ENCODE measurements at places on chromosomes 3 and 15.

GRCh38 chr15:51234176-51234927, 104.0 kb downstream of the CYP19A1 start:
- no peak for DNase-seq

GRCh38 chr3:94460931-94461330, 398.1 kb downstream of the NSUN3 start:
- no peak for DNase-seq

DNA sequence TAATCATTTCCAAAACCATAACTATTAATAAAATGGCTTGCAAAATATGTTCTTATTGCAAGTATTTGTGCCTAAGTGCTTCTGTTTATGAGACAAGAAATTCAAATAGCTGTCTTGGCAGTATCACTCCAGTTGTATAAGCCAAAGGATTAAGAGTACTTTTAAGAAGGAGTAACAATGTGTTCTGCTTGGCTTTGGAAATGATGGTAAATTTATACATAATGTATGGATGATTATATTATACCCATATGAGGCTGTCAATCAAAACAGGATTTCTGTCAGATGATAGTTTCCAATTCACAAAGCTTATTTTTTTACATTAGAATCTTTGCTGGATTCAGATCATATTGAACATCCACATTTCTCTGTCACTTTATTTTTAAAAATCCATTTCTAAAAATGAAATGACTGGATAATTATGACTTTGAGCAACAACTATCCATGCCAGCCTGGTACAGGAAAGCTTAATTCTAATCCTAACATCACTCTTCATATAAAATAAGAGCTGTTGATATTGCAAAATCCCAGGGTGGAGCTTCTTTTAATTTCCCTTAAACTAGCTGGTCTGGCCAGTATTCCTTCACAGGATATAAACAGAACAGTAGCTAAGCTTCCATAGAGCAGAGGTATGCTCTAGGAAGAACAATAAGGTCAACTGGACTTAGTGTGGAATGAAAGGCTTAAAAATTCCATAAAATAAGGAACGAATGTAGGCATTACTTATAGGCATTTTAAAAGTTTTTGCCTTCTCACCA, 30.0 kb upstream of the ZNF280D start:
- no peak for DNase-seq

GRCh38 chr3:155492841-155493240, 199.4 kb upstream of the STRIT1 start:
- DNase-seq, result no peak

GRCh38 chr15:85718271-85718971, 76.3 kb downstream of the KLHL25 start:
- DNase-seq, result no peak

DNA sequence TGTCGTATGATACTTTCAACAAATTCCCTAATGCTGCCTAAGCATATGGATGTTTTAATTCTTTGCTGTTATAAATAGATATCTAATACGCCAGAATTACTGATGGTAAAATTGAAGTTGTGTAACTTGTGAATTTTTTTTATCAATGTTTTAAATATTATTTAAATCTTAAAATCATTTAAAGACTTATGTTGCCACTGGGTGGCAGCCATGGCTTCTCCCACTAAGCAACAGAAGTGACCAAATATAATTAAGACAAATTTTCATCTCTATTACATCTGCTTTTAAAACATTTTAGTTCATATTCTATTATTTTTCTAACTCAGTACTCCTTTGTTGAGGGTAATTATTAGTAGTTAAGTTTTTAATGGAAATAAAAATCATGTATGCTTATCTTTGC, 8.1 kb upstream of the IL20RB start:
- no peak for DNase-seq

DNA sequence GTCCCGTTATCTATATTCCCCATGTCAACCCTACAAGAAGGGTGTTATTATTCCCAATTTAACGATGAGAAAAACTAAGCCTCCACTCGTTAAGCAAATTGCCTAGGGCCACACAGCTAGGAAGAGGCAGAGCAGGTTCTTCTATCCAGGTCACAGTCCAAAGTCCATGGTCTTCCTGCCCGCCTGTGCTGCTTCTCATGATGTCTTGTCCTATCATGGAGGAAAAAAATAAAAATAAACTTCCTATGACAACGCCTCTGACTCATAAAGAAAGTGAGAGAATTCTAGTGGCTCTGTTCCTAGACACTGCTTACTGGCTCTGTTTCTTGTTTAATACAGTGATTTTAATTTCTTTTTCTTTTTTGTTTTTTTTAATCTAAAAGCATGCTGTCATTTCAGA, 9.7 kb downstream of the COL8A1 start:
- no peak for DNase-seq

- no peak for DNase-seq
Measured at GRCh38 chr3:124295362-124295761, 303.4 kb upstream of the ROPN1 start.

- no peak for DNase-seq
Measured at GRCh38 chr3:58514405-58514804, 22.5 kb downstream of the KCTD6 start.

GRCh38 chr3:88996691-88997090, 110.7 kb upstream of the EPHA3 start:
- no peak for DNase-seq

DNA sequence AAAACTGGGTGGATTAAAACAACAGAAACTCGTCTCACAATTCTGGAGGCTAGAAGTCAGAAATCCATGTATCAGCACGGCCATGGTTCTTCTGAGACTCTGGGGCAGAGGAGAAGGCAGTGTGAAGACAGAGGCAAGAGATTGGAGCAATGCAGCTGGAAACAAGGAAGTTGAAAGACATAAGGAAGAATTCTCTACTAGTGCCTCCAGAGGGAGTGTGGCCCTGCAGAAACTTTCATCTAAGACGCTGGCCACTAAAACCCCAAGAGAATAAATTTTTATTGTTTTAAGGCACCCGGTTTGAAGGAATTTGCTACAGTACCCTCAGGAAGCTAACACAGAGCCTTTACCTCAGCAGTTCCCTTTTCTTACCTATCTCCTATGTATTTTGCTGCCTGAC, 1012.2 kb upstream of the CADM2 start:
- DNase-seq, result no peak

DNA sequence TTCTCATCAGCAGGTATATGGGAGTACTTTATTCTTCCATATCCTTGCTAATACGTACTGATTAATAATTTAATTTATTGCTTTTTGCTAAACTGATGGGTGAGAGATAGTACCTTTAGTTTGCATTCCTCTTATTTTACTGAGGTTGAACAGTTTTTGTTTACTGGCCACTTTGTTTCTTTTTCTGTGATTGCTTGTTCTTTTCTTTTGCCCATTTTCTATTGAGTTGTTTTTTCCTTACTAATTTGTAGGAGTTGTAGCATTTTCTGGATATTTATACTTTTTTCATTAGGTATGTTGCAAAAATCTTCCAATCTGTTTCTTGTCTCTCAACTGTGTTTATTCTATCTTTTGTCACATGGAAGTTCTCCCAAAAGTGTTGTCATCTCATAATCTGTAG, 4.8 kb downstream of the PDCD6IP start:
- no peak for DNase-seq

GRCh38 chr3:100710261-100710968, 1.1 kb downstream of the TFG start:
- peak; percentile 36 for DNase-seq

DNA sequence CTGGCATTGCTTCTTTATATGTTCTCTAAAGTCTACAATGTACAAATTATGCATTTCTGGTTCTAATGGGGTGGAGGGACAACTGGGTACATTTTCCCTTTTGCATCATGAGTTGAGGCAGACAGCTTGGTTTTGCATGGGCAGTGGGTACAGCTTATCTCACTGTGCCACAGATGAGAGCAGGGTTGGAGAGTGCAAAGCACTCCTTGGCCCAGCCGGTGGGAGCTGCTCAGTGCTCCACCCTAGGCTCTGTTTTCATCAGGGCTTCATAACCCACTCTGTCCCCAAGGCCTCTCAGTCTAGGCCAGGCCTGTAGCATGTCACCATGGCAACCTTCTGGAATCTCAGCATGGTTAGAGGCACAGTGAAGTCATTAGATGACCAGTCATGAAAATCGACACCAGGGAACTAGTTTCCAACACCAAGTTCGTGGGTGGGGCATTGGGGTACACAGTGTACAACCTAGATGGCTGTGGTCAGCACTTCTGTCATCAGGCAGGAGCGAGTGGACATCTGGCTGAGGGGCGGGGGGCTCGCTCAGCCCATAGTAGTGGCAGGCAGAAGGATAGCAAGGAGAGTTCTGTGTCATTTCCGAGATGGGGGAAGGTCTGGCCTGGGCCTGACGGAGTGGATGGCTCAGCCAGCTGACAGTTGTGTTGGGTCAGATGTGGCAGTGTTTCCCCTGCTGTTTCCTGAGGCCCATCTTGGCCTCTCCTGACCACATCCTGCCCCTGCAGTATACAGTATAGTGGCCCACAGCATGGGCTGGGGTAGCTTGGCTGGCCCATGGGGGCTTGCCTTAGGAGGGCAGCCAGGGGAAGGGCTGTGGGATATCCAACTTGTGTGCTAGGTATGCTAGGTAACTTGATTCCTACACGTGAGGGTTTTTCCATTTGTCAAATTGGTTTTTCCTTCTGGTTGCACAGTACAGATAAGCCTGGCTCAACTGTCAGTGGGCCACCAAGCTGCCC, 75.7 kb upstream of the PRR23C start:
- DNase-seq, result no peak

GRCh38 chr3:128788268-128788869, 62.4 kb downstream of the RAB7A start:
- DNase-seq, result no peak

- DNase-seq, result no peak
Measured at GRCh38 chr3:52119099-52119498, 35.1 kb downstream of the POC1A start.

DNA sequence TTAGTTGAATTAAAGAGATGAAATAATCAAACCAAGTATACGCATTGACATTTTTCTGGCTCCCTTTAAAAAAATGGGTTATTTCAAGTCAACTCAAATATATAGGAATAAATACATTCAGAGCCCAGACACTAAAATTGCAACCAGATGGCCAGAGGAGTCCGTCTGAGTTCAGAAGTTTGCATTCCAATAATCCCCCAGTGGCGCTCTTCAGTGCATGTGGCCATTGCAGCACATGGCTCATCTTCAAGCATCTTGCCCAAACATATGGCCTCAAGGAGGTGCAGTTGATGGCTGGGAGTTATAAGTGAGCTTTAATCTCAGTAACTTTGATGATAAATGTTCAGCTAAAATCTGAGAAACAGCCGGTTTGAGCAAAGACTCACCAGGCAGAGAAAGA, 295.8 kb upstream of the LRRN1 start:
- DNase-seq, result no peak

DNA sequence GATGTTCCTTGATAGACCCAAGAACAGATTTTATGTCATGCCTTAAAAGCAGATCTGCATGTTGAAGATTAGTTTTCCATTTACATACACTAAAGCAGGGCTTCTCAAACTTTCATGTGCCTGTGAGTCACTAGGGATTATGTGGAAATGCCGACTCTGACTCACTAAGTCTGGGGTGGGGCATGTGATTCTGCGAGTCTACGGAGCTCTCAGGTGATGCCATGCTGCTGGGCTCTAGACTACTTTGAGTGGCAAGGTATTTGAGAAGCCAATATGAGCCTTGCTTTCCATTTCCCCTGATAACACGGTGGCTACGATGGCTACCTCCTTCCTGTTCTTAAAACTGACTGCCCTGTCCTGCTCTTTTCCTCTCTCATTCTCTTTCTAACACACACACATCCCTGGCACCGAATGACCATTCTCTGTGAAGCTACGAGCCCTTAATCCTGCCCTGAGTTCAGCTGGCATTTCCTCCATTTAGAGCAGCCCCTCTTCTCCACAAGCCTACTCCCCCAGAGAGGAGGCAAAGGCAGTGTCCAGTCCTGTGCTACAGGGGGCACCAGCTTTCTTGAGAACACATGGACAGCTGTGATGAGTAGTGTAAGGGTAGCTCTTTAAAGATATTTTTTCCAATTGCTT, 39.7 kb upstream of the PYGO1 start:
- no peak for DNase-seq

GRCh38 chr3:111851511-111851954, 7.5 kb upstream of the PHLDB2 start:
- DNase-seq, result no peak

- no peak for DNase-seq
Measured at GRCh38 chr3:106699122-106699521, 678.1 kb upstream of the CCDC54 start.

GRCh38 chr3:36381311-36381956, 1.1 kb downstream of the STAC start:
- DNase-seq, result no peak

GRCh38 chr3:140323561-140323960, 354.3 kb upstream of the TRIM42 start:
- DNase-seq, result no peak

DNA sequence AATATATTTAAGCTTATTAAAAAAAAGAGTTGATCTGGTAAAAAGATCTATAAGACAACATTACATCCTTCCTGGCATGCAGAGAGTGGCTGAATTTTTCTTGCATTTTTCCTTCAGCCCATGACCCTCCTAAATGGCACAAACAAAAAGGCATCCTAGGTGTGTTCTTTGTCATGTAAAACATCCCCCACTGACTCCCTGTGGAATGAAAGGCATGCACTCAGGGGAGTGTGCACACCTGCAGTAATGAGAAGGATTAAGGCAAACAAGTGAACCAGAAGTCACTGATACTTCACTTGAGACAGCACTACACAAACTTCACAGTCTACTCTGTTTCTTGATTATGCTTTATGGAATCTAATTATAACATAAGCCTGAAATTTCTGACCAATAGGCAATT, 195.0 kb downstream of the RBMS3 start:
- DNase-seq, result no peak

DNA sequence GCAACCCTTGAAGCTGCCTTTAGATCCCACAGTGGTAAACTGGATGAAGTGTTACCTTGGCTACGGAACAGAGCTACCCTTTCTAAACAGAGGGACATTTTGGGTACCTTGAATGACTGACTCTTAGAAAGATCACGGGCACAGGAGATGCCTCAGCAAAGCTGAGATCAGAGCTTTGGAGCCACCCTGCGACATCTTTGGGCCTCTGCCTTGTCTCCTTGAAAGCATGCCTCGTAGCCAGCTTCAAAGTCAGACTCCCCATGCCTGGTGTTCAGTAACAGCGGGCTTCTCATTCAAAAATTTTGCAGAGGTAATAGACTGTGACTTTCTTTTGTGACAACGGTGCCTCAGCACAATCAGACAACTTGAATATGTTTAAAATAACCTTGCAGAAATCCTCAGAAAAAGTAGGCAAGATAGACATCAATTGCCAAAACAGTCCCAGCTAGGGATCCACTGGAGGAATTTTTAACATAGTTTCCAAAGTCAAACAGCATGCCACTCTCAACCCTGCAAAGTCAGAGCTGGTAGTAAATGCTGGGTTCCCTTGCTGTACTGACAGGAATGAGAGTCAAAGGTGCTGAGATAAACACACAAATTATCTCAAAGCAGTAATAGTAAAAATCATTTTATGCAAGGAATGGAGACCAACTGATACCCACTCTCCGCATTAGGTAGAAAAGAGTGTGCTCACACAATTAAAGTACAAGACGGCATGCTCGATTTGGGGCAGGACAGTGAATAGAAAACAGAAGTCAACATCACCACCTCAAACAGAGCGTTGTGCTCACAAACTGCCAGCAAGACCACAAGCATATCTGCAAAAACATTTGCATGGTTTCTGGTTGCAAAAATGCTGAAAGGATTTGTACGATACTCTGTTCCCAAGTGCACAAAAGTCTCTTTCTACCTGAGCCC, 82.1 kb downstream of the MYO1E start:
- no peak for DNase-seq

GRCh38 chr3:66179793-66180192, 41.0 kb upstream of the SLC25A26 start:
- DNase-seq, result no peak

Data from CD4-positive, alpha-beta T cell treated with Interleukin-17A for 4 hours (primary cell).